ENCODE measurements at places on chromosomes 4 and X. TPM values are rescaled to one million over a fixed set of nuclear protein-coding genes. Genes with fewer than 3 reads are reported as not detected.

The SLC7A11 gene
- total RNA-seq: 1.5 TPM

The GLRA3 gene
- total RNA-seq: not detected

The MAGEC3 gene
- not detected for total RNA-seq

The PDS5A gene
- 112 TPM for total RNA-seq

The ART3 gene
- not detected for total RNA-seq
